ENCODE measurements at places on chromosomes 7 and 10.

DNA sequence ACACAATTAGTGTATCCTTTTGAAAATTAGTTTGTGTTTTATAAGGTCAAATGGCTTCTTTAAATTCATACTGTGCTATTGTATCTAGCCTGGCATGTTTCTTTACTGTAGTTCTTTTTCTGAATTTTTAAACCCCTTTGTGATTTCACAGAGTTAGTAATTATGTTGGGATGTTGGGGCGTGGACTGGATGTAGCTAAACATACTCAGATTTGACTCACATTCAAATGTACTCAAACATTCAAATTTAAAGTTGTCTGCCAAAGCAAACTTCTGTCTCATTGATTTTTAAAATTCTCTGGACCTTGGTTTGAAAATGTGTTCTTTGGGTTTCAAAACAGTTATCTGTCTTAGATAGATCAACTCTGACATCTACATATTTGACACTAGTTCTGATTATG lies 7.2 kb upstream of the NRP1 start:
- DNase-seq = no peak

GRCh38 chr10:132961420-132961786 lies 19.0 kb upstream of the CFAP46 start:
- peak; percentile 45 for DNase-seq

DNA sequence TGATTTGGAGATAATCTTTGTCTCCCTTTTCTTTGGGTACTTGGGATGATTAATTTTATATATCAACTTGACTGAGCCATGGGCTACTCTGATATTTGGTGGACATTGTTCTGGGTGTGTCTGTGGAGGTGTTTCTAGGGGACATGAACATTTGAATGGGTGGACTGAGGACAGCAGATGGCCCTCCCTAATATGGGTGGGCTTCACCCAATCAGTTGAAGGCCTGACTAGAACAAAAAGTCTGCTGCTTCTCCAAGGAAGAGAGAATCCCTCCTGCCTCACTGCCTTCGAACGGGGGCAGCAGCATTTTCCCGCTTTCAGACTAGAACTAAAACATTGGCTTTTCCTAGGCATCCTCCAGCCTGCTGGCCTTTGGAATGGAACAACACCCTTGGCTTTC lies 73.9 kb upstream of the EMX2 start:
- DNase-seq = no peak

- DNase-seq = peak; percentile 88
Observed at GRCh38 chr7:94509264-94509886, at the start of gene CASD1. CASD1 (plus strand) TSS chr7:94509809; CDS start chr7:94510085, 276 bp downstream.

DNA sequence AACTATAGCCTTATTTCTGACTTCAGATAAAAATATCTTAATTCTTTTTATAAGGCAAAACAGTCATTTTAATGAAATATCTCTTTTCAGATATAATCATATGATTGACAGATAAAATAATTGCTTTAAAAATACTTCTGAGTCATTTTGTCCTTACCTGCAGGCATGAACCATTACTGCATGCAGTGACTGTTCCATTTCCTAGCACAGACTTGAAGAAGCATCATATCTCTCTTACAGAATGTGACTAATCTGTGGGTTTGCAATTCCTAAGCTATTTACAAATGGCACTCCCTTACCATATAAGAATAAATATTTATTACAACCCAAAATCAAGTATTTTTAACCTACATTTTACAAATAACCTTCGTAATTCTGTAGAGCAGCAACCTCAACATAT lies 120.7 kb downstream of the SRPK2 start:
- no peak for DNase-seq

GRCh38 chr10:49296836-49297235 lies 2.1 kb upstream of the C10orf71 start:
- DNase-seq = no peak

- DNase-seq = no peak
Observed at GRCh38 chr7:90025771-90026170, 128.5 kb upstream of the STEAP1 start.

DNA sequence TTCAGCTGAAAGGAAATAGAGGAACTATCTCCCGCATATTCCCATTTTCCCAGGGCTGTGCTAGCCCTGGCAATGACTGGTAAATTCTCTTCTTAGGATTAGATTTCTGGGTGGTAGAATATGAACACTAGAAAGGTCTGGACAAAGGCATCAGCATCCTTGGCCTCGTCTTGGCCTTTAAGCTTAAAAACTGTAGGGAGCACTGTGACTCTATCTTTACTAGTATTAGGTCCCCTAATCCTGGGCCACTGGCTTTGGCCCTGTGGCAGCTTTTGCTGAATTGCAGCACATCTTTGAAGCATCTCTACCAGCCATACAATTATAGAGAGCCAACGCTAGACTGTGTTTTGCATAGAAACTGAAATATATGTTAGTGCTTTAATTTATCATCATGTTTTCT lies 41.5 kb upstream of the EBLN1 start:
- no peak for DNase-seq

GRCh38 chr7:150751702-150752101 lies 14.5 kb downstream of the GIMAP5 start:
- DNase-seq = no peak

DNA sequence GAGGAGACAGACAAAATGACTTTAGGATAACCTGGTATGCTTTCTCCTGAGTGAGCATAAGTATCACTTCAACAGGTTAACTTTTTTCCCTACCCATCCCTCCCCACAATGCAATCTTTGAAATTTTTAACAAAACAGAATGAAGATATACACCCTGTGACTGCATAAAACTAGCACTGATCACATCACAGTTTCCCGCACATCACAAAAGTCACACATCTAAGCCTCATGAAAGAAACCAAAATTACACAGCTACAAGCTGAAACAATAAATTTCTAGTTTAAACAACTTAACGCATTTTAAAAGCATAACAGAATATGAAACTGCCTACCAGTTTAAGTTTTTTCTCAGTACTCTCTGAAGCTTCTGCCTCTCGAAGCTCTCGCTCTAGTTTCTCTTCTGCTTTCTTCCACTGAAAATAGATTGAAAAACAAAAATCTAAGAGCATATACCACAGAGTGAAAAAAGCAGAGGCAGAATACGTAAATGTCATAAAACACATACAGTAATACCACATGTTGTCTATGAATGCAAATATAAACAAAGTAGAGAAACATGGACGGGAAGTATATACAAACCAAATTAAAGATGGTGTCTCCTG lies 18.1 kb downstream of the NOC3L start:
- no peak for DNase-seq

DNA sequence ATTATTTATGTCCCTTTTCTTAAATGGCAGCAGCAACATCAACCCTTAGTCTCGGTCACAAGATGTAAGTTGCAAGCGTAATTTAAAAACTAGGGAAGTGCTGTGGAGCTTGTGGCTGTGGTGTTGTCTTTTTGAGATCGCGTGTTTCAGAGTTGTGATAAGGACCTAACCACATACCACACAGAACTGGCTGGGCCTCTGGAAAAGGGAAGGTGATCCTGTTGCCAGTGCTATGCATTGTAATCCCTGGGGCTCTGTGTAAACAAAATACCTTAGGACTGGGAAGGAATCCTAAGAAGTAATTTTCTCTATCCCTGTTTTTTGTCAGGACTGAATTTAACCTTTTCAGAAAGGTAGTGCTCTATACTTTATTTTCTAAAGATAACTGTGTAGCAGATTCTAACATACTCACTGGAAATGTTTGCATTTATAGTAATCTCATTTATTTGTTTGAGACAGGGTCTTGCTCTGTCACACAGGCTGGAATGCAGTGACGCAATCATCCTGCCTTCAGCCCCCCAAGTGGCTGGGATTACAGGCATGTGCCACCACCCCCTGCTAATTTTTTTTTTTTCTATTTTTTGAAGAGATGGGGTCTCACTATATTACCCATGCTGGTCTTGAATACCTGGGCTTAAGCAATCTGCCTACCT lies 60.4 kb downstream of the INPP5F start:
- DNase-seq = no peak

- no peak for DNase-seq
Observed at GRCh38 chr7:2106924-2107323, 125.8 kb downstream of the MAD1L1 start.

- DNase-seq = no peak
Observed at GRCh38 chr10:93039110-93039509, 21.5 kb upstream of the CYP26C1 start.

- DNase-seq = no peak
Observed at GRCh38 chr10:12538491-12538995, 189.2 kb downstream of the CAMK1D start.

DNA sequence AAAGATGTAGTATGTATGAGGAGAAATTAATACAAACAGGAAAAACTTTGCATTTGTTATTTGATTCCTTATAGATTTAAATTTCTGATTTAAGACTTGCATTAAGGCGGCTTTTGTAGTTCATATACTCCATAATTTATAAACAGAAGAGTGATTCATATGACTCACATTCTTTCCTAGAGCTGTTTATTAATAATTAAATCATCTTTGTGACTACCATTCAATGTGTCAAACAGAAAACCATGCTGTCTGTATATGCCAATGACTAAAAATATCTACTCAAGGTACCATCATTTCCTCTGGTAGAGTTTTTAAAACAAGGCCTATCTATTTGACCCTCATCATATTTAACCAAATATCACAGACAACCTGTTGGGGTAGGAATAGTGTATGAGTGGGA lies 501.7 kb downstream of the PARD3 start:
- DNase-seq = no peak

GRCh38 chr10:68096913-68097516 lies 12.3 kb upstream of the MYPN start:
- DNase-seq = no peak

GRCh38 chr7:113084496-113085172 lies 2.0 kb downstream of the GPR85 start:
- no peak for DNase-seq

DNA sequence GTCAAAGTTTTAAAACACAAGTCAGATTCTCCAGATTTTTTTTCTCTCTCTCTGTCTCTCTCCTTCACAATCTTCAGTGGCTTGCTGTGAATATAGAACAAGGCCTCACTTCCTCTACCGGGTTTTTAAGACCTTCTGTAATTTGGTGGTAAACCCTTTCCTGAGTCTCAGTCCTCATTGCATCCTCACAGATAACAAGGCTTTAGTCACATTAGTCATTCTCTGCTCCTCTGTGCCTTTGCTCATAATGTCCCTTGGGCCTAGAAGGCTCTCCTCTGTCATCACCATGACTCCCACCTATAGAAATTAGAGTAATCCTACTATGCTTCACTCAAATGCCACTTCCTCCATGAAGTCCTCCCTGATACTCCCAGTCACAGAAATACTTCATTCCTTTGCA lies 172.7 kb upstream of the HPS1 start:
- DNase-seq = no peak

GRCh38 chr10:6018422-6018821 lies 41.1 kb upstream of the IL15RA start:
- DNase-seq = no peak

- no peak for DNase-seq
Observed at GRCh38 chr7:25117226-25118047, 7.6 kb downstream of the CYCS start.

DNA sequence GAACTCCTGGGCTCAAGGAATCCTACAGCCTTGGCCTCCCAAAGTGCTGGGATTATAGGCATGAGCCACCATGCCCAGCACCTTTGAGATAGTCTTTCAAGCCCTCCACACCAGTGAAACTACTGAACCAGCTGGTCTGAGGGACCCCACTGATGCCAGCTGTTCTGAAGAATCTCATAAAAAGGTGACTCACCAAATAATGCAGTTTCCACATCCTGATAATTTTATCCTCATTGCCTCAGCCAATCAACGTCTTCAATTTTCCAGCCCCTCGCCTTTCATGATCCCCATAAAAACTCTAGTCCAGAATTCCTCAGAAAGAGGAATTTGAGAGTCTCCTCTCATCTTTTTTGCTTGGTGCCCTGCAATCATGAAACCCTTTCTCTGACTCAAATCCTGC lies 1691.6 kb upstream of the LRRTM3 start:
- no peak for DNase-seq

DNA sequence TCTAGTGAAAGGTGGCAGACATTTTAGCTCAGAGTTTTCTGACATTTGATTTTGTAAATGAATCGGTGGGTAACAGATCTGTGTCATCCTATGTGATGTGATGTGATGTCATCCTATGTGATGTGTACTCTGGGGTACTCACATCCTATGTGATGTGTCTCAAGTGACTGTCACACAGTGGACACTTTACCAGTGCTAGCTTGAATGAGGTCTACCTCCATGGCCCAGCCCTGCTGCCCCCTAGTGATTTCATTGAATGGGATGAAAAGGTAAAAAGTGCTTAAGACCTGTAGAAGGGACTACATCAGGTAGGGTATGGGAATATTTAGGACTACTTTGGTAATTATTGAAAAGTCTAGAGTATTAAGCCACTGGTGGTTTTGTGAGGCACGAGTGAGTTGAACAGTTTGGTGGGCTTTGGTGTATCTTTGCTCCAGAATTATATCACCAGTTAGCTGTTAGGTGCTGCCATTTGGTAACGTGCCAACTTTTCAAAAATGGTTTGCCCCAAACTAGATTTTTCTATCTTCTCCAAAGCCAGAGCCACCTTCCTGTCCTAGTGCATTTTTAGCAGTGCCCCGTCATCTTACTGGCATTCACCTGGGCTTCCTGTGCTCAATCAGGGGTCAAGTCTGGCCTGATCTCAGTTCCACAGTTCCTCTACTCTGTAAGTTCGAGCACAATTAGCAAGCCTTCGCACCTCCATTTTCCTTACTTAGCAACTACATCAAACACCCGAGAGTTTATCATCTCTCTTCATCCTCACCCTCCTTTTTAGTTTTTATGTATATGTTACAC lies 9.7 kb downstream of the EIF4H start:
- DNase-seq = no peak

GRCh38 chr7:94511718-94512117 lies 2.1 kb downstream of the CASD1 start:
- no peak for DNase-seq

GRCh38 chr7:3215624-3216585 lies 85.1 kb upstream of the SDK1 start:
- no peak for DNase-seq

Data from posterior vena cava (tissue), 2 donors.